ENCODE measurements at places on chromosomes 11 and 22.

DNA sequence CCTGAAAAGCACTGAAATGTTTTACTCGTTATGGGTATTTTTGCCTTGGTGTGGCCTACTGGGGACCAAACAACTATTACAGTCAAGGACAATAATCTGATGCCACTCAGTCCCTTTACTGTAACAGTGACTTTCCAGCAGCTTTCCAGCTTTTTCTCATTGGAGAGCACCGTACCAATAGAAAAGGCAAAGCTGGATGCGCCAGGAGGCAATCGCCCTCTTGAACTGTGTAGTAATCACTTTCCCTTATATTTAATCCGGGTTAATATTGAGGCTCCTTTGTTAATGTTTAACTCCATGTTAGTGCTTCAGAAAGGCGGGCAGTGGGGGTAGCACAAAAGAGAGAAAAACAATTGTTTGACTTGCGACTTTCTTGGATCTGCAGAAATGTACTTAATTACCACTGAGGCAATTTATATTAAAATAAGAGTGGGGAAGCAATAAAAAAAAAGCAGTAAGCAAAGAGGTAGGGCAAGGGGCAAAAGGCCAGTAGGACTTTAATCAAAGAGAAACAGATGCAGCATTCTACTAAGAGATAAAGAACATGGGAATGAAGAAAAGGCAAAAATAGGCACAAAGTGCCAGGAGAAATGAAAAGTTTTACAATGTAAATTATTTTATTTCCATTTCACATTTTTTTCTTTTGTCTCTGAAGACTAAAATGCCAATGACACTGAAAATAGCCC lies 81.6 kb downstream of the LRRC4C start:
- H3K27ac ChIP-seq = no peak overlapping the region
- no peaks in the 10 kb centered on the region for H3K4me1 ChIP-seq
- H3K4me3 ChIP-seq = no peak overlapping the region
- DNase-seq = no peak
- H3K27me3 ChIP-seq = no peaks in the 10 kb centered on the region

GRCh38 chr11:720642-721246 lies 14.7 kb downstream of the EPS8L2 start:
- peaks cover 16% of the 10 kb centered on the region for H3K4me1 ChIP-seq
- H3K27ac ChIP-seq = no peak overlapping the region
- peaks cover 2% of the 10 kb centered on the region for H3K36me3 ChIP-seq

DNA sequence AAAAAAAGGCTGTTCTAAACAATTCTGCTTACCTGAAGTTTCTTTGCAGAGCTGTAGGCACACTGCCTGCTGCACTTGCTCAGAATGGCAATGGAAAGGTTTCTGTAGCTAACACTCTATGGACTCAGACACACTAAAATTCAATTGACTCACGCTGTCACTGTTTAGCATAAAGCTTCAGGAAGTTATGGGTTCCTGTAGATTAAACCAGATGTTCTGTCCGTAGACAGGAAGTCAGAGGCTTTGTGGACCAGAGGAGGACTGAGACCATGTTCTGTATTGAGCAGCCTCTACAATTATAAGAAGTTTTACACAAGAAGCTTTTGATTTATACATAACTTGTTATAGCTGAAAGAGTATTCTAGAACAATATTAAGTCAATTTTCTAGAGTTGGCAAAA lies 70.4 kb downstream of the GLYATL1 start:
- H3K27me3 ChIP-seq = peaks cover 4% of the 10 kb centered on the region
- DNase-seq = no peak
- H3K4me3 ChIP-seq = no peak overlapping the region
- no peaks in the 10 kb centered on the region for H3K36me3 ChIP-seq
- no peak overlapping the region for H3K27ac ChIP-seq

GRCh38 chr11:125073616-125074483 lies 10.7 kb downstream of the SLC37A2 start:
- no peak overlapping the region for H3K4me3 ChIP-seq
- no peaks in the 10 kb centered on the region for H3K36me3 ChIP-seq
- peaks cover 5% of the 10 kb centered on the region for H3K4me1 ChIP-seq
- no peak for DNase-seq

- H3K4me1 ChIP-seq = peaks cover 64% of the 10 kb centered on the region
- no peak overlapping the region for H3K4me3 ChIP-seq
- no peaks in the 10 kb centered on the region for H3K36me3 ChIP-seq
- peak overlapping the region; percentile 64 for H3K27ac ChIP-seq
- no peaks in the 10 kb centered on the region for H3K27me3 ChIP-seq
These were observed 36.3 kb upstream of the SORL1 start for GRCh38 chr11:121415856-121416255.

DNA sequence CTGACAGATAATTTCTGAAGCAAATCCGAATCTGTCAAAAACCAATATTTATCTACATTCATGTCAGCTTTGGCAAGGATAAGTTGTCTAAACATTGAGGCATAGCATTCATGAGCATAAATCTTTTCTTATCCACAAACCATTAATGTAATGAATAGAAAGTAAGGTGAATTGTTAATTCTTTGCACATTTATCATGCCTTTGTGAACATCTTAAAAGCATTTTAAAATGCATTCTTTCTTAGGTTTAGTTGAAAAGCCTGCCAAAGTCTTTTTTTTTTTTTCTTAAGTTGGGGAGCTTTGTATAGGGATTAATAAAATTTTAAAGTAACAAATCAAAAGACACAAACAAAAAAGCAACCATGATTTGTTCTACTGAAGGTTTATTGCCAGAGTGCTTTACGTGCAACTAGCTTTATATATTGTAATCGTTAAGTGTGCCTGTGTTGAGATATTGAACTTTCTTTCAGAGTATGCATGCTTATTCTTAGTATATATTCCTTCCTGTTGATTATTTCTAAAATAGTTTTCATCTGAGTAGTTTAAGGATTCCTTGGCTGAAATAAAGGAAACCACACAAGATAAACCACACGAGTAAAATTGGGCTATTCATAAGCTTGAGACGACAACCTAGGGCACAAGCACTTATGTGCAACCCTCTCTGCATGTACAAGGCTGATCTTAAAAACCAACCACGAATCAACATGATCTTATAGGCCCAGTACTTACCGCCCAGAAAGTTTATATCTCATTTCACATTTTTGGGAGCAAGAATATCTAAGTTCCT lies 1110.9 kb upstream of the CNTN5 start:
- no peak overlapping the region for H3K4me3 ChIP-seq
- H3K27ac ChIP-seq = no peak overlapping the region
- no peaks in the 10 kb centered on the region for H3K4me1 ChIP-seq
- no peaks in the 10 kb centered on the region for H3K36me3 ChIP-seq
- DNase-seq = no peak

DNA sequence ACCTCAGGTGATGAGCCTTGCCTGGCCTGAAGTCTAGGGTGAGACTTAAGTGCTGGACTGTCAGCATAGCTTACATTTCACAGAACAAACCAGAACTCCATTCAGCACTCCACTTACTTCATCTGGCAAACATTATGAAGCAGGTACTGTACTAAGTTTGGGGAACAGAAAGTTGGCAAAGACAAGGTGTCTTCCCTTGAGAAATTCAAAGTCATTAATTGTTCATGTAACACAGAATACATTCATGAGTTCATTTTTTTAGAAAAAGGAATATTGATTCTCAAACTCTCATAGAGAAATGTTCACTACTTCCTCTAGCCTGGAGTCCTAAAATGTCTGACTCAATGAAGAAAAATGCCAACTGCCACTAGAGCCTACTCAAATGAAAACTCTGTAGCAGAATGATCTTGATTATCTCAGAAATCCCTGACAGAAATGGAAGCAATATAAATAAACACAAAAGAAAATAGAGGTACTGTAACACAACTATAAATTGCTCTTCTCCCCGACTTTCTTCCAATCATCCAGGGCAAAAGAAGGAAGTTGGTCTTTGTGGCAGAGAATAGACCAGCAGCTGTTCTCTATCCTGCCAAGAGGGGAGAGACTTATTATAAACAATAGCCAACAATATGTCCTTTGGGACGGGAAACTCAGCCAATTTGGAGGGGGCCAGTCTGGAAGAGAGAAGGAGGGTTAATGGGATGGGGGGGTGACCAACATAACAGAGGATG lies 129.2 kb upstream of the MTMR2 start:
- H3K27ac ChIP-seq = no peak overlapping the region
- H3K4me3 ChIP-seq = no peak overlapping the region
- DNase-seq = no peak
- H3K36me3 ChIP-seq = peaks cover 33% of the 10 kb centered on the region
- peaks cover 67% of the 10 kb centered on the region for H3K4me1 ChIP-seq

DNA sequence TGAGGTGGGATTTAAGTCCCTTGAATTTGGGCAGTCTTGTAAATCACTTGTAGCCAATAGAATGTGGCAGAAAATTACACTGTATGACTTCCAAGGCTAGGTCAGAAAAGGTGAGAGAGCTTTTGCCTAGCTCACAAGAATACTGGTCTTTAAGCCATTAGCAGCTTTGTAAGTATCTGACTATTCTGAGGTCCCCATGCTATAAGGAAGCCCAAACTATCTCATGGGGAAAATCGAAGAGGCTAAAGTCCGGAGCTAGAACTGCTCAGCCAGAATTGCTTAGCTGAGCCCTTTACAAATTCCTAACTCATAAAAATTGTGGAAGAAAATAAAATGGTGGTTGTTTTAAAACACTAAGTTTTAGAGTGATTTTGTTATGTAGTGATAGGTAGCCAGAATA lies 13.0 kb downstream of the FAR1 start:
- no peak for DNase-seq
- peaks cover 14% of the 10 kb centered on the region for H3K36me3 ChIP-seq

DNA sequence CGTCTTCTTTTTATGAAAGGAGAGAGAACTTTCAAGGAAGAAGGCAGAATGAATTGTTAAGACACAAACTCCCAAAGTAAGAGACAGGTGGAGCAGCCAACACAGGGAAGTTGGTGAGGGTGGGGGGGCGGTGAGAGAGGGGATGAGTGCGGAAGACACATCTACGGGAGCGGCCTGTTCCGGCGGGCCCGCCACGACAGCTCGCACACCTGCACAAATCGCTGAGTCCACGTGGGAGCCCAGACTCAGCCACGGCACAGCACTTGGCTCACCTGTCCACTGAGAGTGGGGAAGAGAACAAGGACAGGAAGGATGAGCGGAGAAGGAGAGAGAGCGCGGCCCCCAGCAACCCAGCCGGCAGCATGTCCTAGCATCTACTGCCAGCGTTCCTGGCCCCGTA lies 331.1 kb downstream of the CADM1 start:
- no peak for DNase-seq
- H3K36me3 ChIP-seq = no peaks in the 10 kb centered on the region
- H3K4me3 ChIP-seq = no peak overlapping the region
- no peaks in the 10 kb centered on the region for H3K4me1 ChIP-seq

DNA sequence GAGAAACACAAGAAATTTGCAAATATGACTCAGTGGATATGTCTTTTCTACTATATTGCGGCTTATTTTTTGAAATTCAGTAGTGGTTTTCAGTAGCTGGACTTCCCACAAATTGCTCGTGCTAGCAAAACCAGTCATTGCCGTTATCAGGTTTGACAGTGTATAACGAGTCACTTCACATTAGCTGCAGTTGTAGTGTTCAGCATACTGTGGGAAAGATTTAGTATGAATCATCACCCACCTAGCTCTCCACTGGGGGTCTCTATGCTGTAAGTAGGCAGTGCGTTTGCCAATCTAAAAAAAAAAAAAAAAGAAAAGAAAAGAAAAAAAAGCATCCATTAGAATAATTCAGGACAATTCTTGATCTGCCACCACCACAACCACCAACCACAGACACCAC lies 1318.9 kb downstream of the LRRC4C start:
- no peak overlapping the region for H3K27ac ChIP-seq
- no peak for DNase-seq
- no peaks in the 10 kb centered on the region for H3K27me3 ChIP-seq
- H3K4me3 ChIP-seq = no peak overlapping the region

DNA sequence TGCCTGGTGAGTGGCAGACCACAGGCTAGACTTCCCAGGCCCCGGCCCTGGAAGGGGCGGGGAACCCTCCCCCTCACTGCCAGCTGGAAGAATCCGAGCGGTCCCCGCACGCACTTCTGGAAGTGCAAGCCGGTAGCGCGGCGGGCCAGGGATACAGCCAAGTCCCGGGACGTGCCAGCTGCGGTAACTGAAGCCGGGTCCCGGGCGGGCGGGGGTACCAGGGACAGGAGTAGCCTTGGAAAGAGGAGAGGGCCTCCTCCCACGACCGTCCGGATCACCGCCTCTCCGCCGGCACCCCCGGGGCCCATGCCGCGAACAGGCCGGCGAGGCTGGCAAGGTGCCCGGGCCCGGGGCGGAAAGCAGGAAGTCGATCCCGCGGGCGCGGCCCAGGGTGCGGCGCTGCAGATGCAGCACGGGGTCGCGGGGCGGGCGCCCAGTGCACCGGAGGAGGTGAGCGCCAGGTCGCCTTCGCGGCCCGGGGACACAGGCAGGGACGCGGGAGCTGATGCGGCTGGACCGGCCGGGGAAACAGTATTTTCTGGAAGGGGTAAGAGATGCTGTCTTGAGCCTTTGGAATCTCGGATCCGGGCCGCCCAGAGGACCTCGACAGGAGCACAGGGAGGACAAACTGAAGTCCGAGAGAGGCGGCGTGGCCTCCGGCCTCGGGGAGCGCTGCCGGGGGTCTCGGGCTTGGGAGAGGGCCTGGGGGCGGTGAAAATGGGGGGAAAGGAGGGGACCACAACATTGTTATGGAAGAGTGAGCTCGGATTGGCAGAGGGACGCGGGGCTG lies 783 bp upstream of the SLC35C1 start:
- peaks cover 39% of the 10 kb centered on the region for H3K4me1 ChIP-seq
- H3K27me3 ChIP-seq = no peaks in the 10 kb centered on the region

- H3K4me1 ChIP-seq = no peaks in the 10 kb centered on the region
- no peak overlapping the region for H3K27ac ChIP-seq
- no peak for DNase-seq
- H3K36me3 ChIP-seq = no peaks in the 10 kb centered on the region
- H3K27me3 ChIP-seq = no peaks in the 10 kb centered on the region
These were observed 354.2 kb downstream of the TBC1D22A start for GRCh38 chr22:47116426-47117341.

- H3K4me3 ChIP-seq = no peak overlapping the region
- DNase-seq = no peak
- peaks cover 28% of the 10 kb centered on the region for H3K36me3 ChIP-seq
- H3K4me1 ChIP-seq = no peaks in the 10 kb centered on the region
- H3K27me3 ChIP-seq = no peaks in the 10 kb centered on the region
- no peak overlapping the region for H3K27ac ChIP-seq
These were observed 13.1 kb downstream of the CCDC34 start for GRCh38 chr11:27349919-27350318.
